ENCODE measurements at places on chromosomes 3 and 15.

GRCh38 chr3:179528772-179529171 lies 34.0 kb upstream of the ACTL6A start:
- no peak for DNase-seq

- no peak for DNase-seq
Observed at GRCh38 chr3:9884555-9885165, 4.6 kb upstream of the CIDEC start.

DNA sequence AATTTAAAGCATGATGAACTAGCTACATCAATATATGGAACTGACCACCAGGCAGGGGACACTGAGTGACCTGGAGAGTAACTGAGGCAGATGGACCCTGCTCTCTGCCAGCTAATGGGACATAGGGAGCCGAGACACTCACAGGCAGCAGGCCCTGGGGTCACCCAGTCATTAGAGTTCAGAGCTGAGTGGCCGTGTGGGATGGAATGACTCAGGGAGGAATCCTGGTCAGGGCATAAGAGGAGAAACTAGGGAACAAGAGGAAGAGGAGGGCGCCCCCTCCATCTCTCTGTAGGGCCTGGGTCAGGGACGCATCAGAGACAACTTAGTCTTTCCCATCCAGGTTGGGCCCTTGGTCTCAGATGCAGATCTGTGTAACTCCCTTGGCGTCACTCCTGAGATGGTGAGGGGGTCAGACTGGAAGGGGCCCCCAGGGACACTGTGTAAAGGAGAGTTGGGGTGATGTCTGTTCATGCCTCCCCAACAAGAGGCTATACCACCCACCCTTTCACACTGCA lies 39.8 kb downstream of the CCDC12 start:
- DNase-seq: no peak

DNA sequence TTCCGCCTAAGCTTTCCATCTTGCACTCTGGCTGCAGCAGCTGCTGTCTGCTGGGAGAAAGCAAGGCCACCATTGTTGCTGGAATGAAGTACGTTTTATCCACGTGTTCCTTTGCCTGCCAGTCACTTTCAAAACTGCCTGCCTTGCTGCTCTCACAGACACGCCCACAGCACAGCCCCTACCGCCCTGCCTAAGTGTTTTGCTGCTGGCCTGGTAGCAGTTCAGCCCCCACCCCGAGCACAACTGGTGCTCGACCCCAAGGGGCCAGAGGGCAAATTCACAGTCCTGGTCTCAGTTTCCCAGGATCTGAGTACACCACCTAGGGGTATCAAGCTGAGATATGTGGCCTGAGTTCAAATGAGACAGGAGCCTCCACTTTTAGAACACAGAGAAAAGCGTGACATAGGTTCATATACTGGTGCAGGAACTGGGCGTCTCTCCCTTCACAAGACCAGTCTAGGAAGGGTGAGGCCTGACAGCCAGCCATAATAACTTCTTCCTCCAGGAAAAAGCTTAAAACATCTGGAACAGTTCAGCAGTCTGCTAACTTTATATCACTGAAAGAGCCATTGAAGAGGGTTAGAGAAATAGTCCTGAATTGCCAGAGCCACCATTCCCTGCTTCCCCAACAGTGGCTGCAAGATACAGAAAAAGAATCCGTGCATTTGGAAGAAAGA lies 1012.3 kb downstream of the ZPLD1 start:
- DNase-seq: no peak

GRCh38 chr3:186746008-186746407 lies 28.8 kb downstream of the KNG1 start:
- no peak for DNase-seq

DNA sequence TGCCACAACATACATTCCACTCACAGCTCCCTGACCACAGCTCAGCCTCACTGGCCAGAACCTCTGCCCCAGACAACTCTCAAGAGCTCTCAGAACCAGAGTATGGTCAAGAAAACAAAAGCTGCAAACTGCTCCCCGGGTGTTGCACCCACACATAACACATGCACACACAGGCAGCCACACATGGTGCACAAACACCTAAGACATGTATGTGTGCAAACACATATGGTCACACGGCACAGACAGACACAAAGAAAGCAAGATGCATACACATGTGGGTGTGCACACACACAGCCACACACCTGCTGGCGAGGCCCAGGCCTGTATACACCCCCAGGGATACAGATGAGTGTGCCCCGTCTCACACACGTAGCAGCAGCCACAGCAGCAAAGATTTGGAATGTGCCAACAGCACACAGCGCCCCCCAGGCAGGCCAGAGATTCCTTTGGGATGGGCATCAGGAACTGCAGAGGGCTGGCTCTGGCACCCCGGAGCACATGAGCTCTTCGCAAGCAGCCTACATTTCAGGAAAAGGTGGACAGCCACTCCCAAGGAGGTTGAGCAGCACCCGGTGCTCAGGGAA lies 6.6 kb downstream of the KLF15 start:
- no peak for DNase-seq

DNA sequence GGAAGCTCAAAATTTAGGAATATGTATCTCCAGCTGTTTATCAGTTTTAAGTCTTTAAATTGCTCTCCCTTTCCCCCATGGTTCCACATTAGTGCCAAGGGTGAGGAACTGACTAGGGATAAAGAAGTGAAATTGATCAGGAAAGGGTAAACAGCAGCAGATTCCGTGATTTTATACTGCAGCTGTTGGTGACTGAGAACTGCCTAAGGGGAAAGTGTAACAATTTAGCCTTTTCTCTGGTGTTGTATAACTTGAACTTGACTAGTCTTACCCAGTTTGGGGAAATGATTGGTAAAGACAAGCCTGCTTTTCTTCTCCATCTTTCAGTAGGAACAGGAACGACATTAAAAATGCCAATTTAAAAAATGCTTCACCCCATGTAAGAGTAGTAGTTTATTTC lies 5.0 kb downstream of the SPRED1 start:
- DNase-seq: no peak

GRCh38 chr3:127997016-127997415 lies 55.2 kb upstream of the SEC61A1 start:
- no peak for DNase-seq

- no peak for DNase-seq
Observed at GRCh38 chr3:162138509-162138908, 641.9 kb downstream of the OTOL1 start.

DNA sequence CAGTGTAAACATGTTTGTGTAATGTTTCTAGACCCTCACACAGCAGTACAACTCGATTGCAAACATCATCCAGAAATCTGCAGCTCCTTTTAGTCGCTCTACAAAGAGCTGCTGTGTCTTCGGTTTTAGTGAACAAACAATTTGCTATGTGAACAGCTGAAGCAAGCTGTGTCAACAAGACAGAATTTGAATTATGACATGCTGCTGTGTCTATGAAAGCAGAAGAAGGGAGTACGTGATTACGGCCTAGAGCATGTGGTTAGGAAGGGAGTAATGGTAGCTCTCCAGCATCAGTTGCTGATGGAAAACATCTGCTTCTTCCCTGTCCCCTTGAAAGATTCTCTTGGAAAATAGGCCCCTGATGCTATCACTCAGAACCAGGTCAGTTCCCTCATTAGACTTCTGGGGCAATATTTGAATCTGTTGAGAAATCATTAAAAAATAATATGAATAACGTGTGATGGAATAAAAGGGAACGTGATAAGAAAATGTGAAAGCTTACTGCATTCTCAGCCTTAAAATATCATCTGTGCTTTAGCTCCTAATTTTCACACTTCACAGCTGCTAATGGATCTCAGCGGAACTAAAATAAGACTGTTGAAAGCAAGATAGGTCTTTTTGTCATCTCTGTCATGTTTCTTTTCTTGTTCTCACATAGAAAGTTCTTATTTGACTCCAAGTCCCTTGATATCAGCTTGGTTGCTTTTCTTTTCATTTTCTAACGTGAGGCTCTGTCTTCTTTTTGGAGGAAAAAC lies 891.5 kb downstream of the ROBO2 start:
- DNase-seq: no peak

GRCh38 chr3:89058371-89058770 lies 49.0 kb upstream of the EPHA3 start:
- DNase-seq: no peak

- DNase-seq: no peak
Observed at GRCh38 chr3:55959471-55960080, 472.5 kb upstream of the WNT5A start.

- DNase-seq: no peak
Observed at GRCh38 chr3:180011927-180012326, 24.8 kb downstream of the PEX5L start.

GRCh38 chr3:30672287-30672735 lies 65.9 kb downstream of the TGFBR2 start:
- DNase-seq: no peak

GRCh38 chr3:107816107-107816506 lies 274.7 kb downstream of the CD47 start:
- DNase-seq: no peak

DNA sequence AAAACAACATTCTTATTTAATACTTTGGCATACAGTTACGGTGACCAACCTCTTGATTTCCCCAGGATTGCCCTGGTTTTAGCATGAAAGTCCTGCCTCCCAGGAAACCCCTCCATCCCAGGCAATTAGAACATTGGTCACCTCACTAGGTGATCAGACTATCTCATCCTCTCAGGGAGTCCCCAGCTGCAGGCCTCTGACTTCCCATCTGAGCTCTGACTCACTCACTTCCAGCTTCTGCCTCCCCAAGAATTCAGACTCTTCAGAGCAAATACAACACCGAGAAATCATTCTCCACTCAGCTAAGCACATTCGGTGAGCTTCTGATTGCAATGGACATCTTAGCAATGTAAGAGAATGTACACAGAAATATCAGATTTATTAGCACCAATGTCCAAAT lies 92.4 kb upstream of the HES1 start:
- DNase-seq: no peak

GRCh38 chr3:152172460-152172859 lies 96.3 kb upstream of the MBNL1 start:
- DNase-seq: no peak

DNA sequence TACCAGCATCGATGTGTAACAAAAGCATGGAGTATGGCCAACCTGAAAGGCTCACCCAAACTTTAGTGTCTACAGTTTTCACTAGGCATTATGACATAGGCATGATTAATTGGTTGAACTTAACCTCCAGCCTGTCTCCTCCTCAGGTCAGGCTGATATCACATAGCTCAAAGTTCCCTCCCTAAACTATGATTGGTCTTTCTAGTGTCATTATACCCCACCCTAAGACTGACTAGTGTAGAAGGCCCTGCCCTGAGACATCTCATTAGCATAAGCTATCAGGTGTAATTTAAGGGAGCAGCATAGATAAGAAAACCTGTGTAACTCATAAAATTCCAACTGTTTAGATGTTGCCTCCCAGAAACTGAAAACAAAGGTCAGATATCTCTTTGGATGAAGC lies 195.2 kb downstream of the ALCAM start:
- no peak for DNase-seq

GRCh38 chr3:145903472-145904013 lies 257.4 kb downstream of the PLOD2 start:
- DNase-seq: no peak

GRCh38 chr3:25297667-25298585 lies 130.1 kb upstream of the RARB start:
- DNase-seq: no peak

DNA sequence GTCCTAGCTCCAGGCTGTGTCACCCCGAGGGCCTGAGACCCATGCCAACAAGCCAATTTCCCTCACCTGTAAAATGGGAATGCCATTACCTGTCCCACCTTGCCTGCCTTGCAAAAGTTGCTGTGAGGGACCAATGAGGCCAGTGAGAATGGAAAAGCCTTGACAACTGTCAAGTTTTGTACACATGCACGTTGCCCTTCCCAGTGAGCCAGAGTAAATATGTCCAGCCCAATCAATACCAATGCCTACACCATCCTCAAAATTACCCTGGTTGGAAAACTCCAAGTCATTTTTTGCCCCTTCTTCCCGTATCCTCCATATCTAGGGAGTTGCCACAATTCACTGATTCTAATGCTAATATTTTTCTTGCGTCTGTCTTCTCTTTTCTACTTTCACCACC lies 73.5 kb upstream of the RASGRF1 start:
- no peak for DNase-seq

DNA sequence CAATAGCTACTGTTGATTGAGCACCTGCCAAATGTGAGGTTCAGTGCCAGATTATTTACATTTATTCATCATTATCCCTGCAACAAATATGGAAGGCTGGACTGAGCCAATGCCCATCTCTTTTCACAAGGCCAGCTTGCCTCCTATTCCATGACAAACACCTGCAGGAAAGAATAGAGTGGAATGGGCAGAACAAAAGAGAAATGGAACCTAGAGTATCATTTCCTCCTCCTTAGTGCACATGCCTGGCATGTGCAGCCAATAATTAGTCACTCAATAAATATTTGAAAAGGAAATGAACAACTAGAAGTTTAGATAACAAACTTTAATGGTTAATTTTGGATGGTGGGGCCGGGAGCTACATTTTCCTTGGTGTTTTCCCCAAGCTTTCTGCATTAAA lies 61.4 kb upstream of the MYRIP start:
- no peak for DNase-seq

- DNase-seq: no peak
Observed at GRCh38 chr15:96774216-96774615, 443.7 kb downstream of the NR2F2 start.

DNA sequence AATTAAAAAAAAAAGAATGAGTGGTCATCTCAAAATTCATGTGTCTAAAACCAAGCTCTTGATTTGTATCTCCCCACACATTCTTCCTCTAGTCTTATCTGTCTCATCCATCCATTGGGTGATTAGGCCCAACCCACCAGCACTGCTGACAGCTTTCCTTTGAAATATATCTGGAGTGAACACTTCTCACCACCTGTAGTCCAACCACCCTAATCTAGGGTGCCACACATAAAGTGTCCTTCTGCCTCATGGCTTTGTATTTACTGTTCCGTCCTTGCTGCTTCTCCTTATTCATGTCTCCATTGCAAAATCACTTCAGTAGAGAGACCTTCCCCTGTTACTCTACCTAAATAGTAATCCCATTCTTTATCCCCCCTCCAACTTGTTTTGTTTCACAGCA lies 82.4 kb upstream of the PTX3 start:
- no peak for DNase-seq

DNA sequence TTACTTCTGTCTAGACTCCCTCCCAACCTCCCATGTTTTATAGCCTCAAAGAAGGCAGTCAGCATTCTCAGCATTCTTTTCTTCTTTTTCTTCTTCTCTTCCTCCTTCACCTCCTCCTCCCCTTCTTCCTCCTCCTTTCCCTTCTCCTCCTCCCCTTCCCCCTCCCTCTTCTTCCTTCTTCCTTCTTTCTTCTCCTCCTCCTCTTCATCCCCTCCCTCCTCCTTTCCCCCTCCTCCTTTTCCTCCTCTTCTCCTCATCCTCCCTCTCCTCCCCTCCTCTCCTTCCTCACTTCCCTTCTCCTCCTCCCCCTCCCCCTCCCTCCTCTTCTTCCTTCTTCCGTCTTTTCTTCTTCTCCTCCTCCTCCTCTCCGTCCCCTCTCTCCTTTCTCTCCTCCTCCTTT lies 3.6 kb upstream of the LPCAT4 start:
- DNase-seq: no peak

- no peak for DNase-seq
Observed at GRCh38 chr3:48595526-48596121, 495 bp upstream of the COL7A1 start.

DNA sequence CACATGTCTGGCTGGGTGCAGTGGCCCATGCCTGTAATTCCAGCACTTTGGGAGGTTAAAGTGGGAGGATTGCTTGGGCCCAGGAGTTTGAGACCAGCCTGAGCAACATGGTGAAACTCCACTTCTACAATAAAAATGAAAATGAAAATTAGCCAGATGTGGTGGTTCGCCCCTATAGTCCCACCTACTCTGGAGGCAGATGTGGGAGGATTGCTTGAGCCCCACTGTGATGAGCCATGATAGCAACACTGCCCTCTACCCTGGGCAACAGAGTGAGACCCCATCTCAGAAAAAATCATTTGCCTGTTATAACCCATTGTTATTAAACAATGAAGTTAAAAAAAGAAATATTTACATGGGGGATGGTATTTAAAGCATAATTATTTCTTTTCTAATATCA lies 240.1 kb upstream of the ZPLD1 start:
- no peak for DNase-seq

All from CD4-positive, alpha-beta T cell treated with Interleukin-12 subunit alpha and Interleukin-12 subunit beta, for 1 hour (primary cell).